ENCODE measurements at places on chromosomes 1 and 21. TPM values are rescaled to one million over a fixed set of nuclear protein-coding genes. Genes with fewer than 3 reads are reported as not detected.

DNA sequence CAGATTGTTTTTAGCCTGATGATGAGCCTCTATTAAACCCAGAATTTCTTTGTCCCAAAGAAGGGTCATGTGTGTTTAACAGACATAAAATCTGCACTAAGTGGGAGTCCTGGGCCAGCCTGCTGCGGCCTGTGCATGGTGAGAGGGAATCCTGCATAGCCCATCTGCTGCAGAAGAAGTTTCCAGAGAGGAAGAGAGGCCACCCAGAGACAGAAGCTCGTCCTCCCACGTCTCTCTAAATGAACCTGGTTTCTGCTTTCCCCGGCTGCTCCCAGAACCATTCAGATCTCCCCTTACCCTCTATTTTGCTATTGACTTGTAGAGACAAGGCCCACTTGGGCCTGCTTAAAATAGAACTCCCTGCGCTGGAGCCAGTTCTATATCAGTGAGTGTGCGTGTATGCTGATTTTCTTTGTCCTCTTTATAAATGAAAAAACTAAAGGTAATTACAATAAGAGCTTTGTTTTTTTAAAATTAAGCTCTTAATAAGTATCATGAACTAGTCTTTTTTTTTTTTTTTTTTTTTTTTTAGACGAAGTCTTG is 142.8 kb upstream of the RAB4A start:
- no peak for DNase-seq

The VWA5B1 gene
- total RNA-seq: 0.19 TPM

The LCA5L gene
- 1.8 TPM for total RNA-seq

- DNase-seq: no peak
Observed at GRCh38 chr1:22551591-22551990, 11.7 kb upstream of the EPHA8 start.

DNA sequence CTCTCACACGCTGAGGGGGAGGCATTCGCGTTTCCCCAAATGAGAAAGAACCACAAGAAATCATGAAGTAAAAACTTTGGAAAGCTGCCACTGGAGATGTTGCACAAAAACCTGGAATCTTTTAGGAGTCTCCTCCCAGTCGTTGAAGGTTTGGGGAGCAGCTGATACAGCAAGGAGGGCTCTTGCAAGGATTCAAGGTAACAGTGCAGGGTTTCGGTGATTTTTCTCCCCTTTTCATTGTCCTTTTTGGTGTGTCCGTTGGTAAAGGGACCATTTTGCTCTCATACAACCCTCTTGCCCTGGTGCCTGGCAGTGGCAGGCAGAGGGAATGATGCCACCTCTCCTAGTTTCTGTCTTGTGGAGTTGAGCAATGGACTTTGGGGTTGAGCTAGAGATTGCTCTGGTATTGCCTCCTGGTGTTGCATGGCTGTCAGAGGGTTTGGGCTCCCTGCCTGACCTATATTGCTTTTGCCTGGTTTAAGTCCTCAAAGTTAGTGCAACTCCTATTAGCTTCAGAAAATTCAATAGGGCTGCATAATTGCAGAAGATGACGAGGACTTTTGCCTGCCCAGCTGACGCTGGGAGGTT is 872 bp downstream of the BRINP2 start:
- DNase-seq: no peak

All from OCI-LY7 (cell line).